ENCODE measurements at places on chromosomes 11 and 22.
A peak's percentile ranks its signal among the peaks of the same experiment; 100 is the strongest.

- DNase-seq: no peak
These were observed 117.2 kb downstream of the GGTLC2 start for GRCh38 chr22:22761606-22761962.

DNA sequence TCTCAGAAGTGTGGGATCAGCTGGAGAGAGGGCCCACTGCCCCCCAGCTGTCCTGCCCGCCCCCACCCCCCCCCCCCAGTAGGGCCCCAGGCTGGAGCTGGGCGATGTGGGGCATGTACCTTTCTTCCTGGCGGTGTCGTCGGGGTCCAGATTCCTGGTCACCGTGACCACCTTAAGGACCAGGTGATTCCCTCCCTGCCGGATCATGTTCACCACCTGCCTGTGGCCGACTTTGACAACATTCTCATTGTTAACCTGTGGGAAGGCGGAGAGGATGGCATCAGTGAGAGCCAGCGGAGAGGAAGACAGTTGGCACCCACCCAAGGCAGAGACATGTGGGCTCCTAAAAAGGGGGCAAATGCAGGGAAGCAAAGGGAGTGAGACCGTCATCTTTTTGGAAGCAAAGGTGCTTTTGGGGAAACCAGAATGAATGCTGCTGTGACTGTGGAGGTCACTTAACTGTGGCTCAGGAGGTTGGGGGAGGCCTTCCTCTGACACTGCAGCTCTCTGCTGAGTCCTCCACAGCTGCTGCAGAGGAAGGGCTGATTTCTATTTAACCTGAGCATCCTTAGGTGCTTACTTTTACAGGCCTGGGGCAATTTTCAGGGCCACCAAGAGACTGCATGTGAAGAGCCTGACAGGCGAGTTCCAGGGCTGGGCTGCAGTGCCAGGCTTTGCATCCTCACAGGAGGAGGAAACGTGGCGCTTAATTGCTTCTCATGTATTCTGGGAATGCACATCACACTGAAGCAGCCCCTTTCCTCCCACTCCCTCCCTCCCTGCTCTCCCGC is 104.5 kb downstream of the CTTN start:
- DNase-seq: no peak

- no peak for DNase-seq
These were observed 216.6 kb downstream of the CEP164 start for GRCh38 chr11:117544130-117544800.

GRCh38 chr11:22433094-22433455 is 94.9 kb downstream of the SLC17A6 start:
- DNase-seq: no peak

DNA sequence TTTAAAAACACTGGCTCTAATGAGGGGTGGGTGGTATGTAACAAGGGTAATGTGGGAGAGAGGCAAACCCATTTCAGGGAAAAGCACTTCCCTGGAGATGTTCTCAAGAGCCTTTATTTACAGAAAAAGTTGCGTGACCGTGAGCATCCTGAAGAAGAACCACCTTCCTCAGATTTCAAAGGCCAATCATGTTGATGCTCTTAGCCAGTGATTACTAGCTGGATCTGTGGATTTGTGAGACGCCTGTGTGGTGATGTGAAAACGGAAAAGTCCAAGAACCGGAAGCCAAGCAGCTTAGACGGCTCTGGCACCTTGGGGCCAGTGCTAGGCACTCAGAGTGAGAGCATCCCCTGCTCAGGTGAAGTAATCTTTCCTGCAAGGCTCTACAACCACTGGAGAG is 12.6 kb upstream of the UBASH3B start:
- no peak for DNase-seq

- DNase-seq: no peak
These were observed at the start of gene HOATZ for GRCh38 chr11:111514216-111515031. HOATZ (plus strand) TSS chr11:111514778; CDS start chr11:111514785, 7 bp downstream.

DNA sequence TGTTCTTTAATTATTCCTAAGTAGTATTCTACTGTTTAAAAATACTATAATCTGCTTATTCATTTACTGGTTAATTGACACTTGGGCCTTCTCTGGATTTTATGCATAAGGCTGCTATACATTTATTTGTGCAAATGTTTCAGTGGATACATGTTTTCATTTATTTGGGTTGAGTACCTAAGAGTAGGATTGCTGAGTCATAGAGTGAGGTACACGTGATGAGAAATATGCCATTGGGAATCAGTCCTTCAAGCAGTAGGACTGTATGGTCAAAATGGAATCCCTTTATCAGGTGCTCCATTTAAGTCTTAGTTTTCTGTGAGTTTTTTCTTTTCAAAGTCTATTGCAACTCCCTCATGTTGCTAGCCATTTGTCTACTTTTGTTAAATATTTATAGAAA is 275.2 kb upstream of the SORL1-AS1 start:
- DNase-seq: no peak

GRCh38 chr11:65366340-65366773 is 11.8 kb downstream of the TIGD3 start:
- peak; percentile 44 for DNase-seq

GRCh38 chr11:13776134-13776815 is 107.8 kb downstream of the FAR1 start:
- no peak for DNase-seq

DNA sequence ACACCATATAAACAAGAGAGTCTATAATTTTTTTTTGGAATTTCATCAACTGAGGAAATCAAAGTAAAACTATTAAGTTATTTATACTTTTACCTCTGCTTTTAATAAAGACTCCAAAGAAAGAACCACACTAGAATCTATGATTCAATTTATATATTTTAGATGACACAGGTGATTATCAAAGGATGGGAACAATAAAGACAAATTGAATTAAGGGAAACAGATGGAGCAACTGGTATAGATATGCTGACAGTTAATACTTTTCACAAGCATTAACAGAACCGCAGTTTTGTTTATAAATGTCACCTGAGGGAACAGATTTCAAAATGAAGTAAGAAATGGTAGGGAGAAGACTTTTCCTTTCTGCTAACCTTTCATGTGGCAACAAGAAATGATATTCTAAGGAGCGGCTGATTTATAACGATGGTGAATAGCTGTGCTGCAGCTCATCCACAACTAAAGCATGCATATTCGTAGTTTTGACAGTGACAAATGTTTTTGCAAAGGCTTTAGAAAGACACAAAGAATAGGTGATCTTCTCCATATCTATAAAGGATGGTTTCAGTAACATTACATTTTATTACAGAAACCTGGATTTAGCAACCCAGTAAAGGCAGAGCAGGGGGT is 1502.9 kb upstream of the RAG2 start:
- no peak for DNase-seq

DNA sequence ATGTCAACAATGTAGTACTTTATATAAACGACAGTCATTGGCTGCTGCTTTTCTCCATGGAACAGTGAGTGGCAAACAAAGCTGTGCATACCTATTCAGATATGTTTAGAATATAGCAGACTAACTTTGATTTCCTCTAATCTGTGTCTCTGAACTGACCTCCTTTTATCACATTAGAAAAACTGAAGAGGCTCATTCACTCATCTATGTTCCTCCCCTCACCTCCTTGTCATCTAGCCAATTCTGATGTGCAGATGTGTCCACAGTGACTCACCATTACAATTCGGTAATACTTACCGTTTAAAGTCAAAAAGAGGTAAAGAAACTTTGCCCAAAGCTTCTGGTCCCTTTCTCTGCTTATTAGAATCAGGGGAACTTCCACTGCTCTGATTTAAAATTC is 51.5 kb upstream of the RPS13 start:
- DNase-seq: no peak

- no peak for DNase-seq
These were observed 32.9 kb downstream of the SCUBE1 start for GRCh38 chr22:43310311-43310710.
